ENCODE measurements at places on chromosomes 5 and 9. TPM values are rescaled to one million over a fixed set of nuclear protein-coding genes. Genes with fewer than 3 reads are reported as not detected.

GNA14 gene
- total RNA-seq = 2.4 TPM

STPG3 gene
- total RNA-seq = not detected

IL3 gene
- not detected for total RNA-seq

NPR2 gene
- 6.2 TPM for total RNA-seq

SPACA9 gene
- 1.4 TPM for total RNA-seq

MEIKIN gene
- total RNA-seq = not detected

IFNA17 gene
- total RNA-seq = not detected

ANKHD1 gene
- 71.2 TPM for total RNA-seq

EPB41L4B gene
- total RNA-seq = 1.2 TPM

LURAP1L gene
- total RNA-seq = 3.9 TPM

ELOVL7 gene
- under 0.01 TPM for total RNA-seq

PCDHA10 gene
- 0.56 TPM for total RNA-seq

LCN2 gene
- total RNA-seq = not detected

ZDHHC11B gene
- not detected for total RNA-seq

TTC33 gene
- total RNA-seq = 12.3 TPM

RNF208 gene
- 0.19 TPM for total RNA-seq

PPP1R26 gene
- total RNA-seq = 14.8 TPM

UBE2QL1 gene
- total RNA-seq = 0.09 TPM

NR5A1 gene
- total RNA-seq = not detected

FOXD4 gene
- 0.09 TPM for total RNA-seq

UBLCP1 gene
- 8.6 TPM for total RNA-seq

CER1 gene
- total RNA-seq = not detected

TTC16 gene
- not detected for total RNA-seq

IL13 gene
- not detected for total RNA-seq

FABP6 gene
- not detected for total RNA-seq

NDFIP1 gene
- 34.5 TPM for total RNA-seq

PHF24 gene
- total RNA-seq = not detected

IER5L gene
- 10.5 TPM for total RNA-seq

ZDHHC21 gene
- 21.5 TPM for total RNA-seq

NIPAL4 gene
- not detected for total RNA-seq

STRBP gene
- 10.7 TPM for total RNA-seq

CCNO gene
- total RNA-seq = 0.09 TPM

VCAN gene
- 9.6 TPM for total RNA-seq

CCDC152 gene
- 0.56 TPM for total RNA-seq
